Stimulated activated CD8-positive, alpha-beta memory T cell treated with anti-CD3 and anti-CD28 coated beads, Interleukin-15, amount 100 ng/mL, for 4 hours (primary cell): ENCODE measurements at places on chromosomes 5 and 9.

DNA sequence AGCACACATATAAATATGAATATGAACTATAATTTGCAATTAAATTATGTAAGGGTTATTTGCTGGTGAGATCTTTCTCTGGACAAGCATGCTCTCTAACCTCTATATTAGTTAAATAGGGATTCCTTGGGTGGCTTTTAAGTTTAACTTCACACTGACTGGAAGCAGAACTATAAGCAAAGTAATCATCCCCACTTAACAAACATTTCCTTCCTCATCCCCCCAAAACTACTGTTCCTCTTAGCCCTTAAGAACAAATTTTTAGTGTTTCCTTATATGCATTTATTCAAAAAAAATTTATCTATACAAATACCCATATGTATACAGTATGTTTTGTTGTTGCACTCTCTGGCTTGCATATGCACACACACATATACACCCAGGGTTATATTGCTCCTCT is 512.1 kb upstream of the MEF2C start:
- DNase-seq, result no peak

DNA sequence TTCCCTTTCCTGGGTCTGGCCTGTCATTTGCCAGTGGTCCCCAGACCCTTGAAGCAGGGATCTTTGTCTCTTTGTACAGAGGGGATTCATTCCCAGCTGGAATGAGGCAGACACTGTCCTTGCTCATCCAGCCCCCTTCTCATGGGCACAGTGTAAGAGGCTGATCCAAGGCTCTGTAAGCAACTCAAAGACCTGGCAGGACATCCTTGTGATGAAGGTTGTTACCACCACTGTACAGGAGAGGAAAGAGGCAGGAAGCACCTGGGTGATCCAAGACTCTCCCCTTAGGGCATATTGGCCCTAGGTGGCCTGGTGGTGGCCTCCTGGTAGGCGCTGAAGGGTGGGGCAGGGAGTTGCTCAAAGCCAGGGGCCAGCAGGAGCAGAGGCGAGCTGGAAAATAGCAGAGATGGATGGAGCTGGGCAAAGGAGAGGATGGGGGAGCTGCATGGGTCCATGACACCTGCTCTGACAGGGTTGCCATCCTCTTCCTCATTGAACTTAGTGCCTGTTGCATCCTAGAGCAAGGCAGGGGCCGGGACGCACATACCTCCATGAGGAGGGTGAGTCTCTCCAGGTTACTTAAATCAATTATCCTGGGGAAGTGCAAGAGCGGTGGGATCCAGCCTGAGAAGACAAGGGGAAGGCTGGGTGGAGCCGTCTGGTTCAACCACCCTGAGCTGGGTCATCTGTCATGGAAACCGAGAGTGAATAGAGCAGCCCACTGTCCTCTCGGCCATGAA is 9.8 kb upstream of the GADD45G start:
- DNase-seq, result no peak

GRCh38 chr5:77390795-77391194 is 101.3 kb downstream of the WDR41 start:
- no peak for DNase-seq

- peak; percentile 36 for DNase-seq
Measured at GRCh38 chr5:1479581-1480188, 34.4 kb upstream of the SLC6A3 start.

DNA sequence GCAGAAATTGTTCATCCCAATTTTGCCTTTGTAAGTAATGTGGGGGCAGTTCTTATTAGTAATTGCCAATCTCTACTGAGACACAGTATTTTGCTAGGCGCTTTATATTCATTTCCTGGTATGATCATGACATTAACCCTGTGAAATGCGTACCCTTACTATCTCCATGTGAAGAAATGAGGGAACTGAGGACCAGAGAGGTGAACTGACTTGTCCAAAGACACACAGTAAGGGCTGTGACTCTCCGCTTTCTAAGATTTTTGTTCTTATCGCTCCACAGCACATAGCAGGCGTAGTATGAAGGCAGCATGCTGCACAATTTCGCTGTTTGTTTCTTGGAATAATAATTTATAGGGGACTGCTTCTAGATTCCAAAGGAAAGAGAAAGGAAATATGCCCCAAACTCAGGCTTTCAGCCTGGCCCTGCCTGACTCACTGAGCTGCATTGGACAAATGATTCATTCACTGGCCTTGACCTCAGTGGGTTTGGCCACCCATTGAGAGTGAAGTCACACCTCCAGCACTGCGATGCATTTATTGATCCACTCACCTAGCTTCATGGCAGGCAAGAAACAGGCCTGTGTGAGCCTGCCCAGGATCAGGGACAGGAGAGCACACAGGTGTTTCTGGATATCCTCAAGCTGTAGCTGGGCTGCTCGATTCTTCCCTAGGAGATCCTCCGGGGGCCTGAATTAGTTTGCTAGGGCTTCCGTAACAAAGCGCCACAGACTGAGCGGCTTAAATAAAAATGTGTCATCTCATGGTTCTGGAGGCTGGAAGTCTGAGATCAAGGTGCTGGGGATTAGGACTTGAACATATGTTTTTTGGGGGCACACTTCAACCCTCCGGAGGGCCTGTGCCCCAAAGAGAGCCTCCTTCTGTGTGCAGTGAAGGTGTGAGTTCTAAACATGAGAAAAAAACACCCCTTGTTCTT is 7.2 kb upstream of the DUSP1 start:
- no peak for DNase-seq

DNA sequence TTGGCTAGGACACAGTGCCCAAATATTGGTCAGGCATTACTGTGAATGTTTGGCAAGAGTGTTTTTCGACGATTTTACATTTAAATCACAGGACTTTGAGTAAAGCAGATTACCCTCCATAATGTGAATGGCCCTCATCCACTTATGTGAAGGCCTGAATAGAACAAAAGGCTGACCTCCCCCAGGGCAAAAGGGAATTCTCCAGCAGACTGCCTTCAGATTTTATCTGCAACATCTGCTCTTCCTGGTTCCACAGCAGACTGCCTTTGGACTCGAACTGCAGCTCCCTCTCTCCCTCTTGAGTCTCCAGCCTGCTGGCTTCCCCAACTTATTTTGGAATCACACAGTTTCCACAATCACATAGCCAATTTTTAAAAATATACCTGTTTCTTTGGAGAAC is 7.1 kb upstream of the TMEM215 start:
- no peak for DNase-seq

- DNase-seq, result no peak
Measured at GRCh38 chr9:92299116-92299515, 5.6 kb upstream of the IARS1 start.

GRCh38 chr5:179568721-179569120 is 18.4 kb downstream of the RUFY1 start:
- DNase-seq, result no peak

GRCh38 chr9:97866848-97867247 is 13.8 kb downstream of the FOXE1 start:
- DNase-seq, result no peak

DNA sequence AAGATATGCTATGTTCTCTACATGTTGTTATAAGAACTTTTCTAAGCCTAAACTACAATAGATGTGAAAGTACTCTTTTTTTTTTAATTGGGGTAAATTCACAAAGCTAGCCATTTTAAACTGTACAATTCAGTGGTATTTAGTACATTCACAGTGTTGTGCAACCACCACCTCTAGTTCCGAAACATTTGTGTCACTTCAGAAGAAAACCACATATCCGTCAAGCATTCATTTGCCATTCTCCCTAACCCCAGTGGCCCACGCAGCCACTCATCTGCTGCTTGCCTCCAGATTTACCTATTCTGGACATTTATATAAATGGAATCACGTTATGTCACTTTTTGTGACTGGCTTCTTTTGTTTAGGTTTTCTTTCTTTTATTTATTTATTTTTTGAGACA is 43.1 kb downstream of the SPTAN1 start:
- no peak for DNase-seq

DNA sequence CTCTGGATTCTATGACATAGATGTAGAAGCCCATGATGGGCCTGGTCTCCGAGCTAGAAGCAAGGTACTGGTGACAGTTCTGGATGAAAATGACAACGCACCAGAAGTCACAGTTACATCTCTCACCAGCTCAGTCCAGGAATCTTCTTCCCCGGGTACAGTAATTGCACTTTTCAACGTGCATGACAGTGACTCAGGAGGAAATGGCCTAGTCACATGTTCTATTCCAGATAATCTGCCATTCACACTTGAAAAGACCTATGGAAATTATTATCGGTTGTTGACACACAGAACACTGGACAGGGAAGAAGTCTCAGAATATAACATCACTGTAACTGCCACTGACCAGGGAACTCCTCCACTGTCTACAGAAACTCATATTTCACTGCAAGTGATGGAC is 1.3 kb downstream of the PCDHGA4 start:
- no peak for DNase-seq

DNA sequence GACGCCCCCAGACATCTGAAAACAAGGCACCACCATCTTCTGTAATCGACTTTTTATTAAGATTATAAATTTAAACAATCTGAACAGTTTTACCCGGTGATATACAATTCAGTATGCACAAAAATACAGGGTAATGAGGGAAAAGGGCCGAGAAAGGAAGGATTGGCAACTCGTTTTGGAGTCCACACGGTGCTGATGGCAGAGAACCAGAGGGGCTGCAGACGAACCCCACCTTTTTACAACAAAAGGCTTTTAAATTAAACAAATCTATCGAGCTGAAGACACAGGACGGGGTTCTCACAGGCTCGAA is 2.6 kb downstream of the IER5L start:
- no peak for DNase-seq

DNA sequence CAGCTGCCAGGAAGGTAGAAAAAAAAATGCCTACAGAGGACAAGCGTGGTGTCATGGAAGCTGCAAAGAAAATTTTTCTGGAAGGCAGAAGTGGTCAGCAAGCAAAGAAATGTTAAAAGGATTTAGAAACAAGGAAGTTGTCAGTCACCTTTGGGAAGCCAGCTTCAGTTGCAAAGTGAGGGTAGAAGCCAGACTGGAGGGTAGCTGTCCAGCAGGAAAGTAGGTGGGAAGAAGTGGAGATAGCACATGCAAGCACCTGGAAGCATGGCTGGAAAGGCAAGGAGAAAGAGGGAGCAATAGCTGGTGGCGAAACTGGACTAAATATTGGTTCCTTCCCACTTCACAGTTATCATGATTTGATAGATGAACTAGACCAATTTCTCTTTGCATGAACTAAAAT is 54.3 kb downstream of the ADRB2 start:
- no peak for DNase-seq

- no peak for DNase-seq
Measured at GRCh38 chr5:71637133-71637532, 50.0 kb downstream of the MCCC2 start.

DNA sequence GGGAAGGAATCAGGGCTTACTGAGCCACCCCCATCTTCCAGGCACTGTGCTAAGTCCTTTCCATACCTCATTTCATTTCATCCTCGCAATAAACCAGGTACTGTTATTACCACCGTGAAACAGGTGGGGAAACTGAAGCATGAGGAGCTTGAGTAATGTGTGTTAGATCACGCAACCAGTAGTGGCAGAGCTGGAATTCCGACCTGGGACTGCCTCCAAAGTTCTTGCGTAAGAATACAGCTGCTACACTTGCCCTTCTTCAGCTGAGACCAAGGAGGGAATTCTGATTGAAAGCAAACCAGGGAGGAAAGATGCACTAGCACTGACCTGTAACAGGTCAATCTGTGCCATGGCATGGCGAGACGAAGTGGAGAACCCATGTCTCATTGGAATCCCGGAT is 113.4 kb upstream of the MSX2 start:
- no peak for DNase-seq

- no peak for DNase-seq
Measured at GRCh38 chr5:23139338-23140171, 286.4 kb upstream of the CDH12 start.

GRCh38 chr9:80867731-80868130 is 821.6 kb downstream of the TLE1 start:
- DNase-seq, result no peak

DNA sequence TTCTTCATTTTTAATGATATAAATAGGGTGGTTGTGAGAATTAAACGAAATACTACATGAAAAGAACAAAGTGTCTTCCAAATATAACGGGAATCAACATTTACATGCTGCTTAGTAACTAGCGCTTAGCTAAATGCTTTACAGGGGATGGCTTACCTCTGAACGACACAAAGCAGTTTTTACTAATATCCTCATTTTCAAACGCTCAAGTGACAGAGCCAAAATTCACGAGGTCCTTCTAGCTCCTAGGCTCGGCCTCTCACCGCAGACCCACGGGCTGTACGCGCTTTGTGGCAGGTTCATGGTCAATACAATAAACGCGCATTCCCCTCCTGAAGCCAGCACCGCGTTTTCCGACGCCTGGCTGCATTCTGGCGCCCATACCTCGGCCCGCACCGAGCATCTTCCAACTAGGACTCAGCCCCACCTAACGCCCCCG is 442 bp downstream of the ZNF510 start:
- no peak for DNase-seq

DNA sequence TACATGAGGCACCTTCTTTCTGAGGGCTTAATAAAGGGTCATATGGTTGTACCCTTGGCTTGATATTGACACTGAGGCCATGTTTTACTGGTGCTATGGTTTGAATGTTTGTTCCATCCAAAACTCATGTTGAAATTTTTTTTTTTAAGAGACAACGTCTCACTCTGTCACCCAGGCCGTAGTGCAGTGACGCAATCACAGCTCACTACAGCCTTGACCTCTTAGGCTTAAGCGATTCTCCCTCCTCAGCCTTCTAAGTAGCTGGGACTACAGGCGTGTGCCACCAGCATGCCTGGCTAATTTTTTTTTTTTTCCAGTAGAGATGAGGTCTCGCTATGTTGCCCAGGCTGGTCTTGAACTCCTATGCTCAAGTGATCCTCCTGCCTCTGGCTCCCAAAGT is 20.9 kb downstream of the FAM151B start:
- DNase-seq, result no peak

- no peak for DNase-seq
Measured at GRCh38 chr5:110031402-110032140, 341.8 kb downstream of the MAN2A1 start.

GRCh38 chr5:82785882-82786509 is 291.2 kb downstream of the TMEM167A start:
- no peak for DNase-seq

DNA sequence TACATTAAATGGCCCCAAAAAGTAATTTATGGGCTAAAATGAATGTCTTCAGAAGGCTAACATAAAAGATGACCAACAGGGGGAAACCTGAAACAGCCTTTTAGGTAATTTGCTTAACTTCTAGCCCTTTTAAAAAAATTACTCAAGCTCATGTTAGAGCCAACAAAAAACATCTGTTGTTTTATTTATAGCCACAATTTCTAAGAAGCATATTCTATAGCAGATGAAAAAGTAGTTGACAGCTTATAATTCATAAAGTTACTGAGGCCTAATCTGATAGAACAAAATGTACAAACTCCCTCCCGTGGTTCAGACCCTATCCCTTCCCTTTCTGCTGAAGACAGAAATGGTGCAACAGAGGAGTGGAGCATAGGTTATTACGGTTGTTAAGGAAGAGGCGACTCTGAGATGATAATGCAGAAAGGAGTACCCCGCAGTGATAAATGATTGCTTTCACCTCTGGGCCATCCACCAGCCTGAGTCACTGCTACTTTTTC is 46.1 kb downstream of the PIK3R1 start:
- no peak for DNase-seq
